ENCODE measurements at places on chromosomes 11 and 22.
A peak's percentile ranks its signal among the peaks of the same experiment; 100 is the strongest.

GRCh38 chr11:34732831-34733230 is 111.9 kb downstream of the EHF start:
- DNase-seq: no peak

GRCh38 chr11:123547180-123547579 is 107.2 kb downstream of the SCN3B start:
- DNase-seq: no peak

GRCh38 chr11:96960476-96960875 is 570.7 kb downstream of the JRKL start:
- no peak for DNase-seq

DNA sequence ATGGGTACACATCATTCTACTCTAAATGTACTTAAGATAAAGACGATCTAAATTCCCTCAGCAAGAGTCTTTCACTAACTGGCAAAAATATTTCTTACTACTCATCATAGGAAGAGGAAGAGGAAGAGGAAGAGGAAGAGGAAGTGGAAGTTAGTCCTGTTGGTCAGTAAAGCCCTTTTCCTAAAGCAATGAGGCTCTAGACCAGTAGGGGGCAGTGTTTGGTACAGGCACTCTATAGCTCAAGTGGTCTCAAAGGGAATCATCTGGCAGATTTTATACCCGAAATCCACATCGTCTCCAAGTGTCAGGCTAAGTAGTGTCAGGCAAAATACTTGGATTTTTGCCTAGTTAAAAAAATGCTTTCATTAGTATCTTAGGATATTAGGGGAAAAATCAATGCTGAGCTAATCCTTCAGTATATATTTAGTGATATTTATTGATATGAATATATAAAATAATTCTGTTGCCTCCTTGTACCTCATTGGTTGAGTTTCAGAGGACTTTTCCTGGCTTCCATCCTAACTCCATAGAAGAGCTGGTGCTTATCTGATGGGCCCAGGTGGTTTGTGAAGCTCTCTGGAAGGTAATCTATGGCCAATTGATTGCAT is 7.7 kb downstream of the BLID start:
- DNase-seq: peak; percentile 19

- DNase-seq: no peak
Measured at GRCh38 chr11:45900916-45901617, 6.0 kb downstream of the FREY1 start.

- DNase-seq: no peak
Measured at GRCh38 chr22:22588485-22589164, 29.6 kb upstream of the PRAME start.

GRCh38 chr11:111736181-111736590 is 30.0 kb downstream of the PPP2R1B start:
- no peak for DNase-seq

- no peak for DNase-seq
Measured at GRCh38 chr22:49455595-49455994, 372.1 kb downstream of the BRD1 start.

DNA sequence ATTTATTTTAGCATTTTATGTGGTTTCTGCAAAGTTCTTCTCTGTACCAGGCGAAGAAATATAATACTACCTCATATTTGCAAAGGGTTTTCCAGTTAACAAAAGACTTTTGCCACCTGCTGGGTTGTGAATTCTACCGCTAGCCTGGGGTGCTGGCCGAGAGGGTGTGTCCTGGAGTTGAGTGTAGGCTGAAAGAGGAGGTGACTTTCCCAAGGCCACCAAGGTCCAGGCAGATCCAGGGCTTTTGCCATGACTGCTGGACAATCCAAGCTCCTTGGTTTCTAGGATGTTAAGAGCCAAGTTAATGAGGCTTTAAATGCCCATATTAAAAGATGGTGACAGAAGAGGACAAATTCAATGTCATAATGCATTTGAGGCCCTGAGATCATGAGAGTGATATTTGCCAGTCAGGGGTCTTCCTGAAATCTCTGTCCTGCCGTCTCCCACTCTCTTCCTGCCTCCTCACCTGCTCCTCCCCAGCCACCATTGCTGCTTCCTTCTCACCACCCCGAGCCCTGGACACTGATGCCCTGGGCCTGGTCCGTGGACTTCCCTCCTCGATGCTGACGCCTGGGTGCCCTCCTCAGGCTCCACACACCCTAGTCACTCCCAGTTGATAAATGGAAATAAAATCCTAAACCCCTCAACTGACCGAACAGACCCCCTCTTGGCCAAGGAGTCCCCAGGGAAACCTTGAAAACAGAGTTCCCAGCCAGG is 825.6 kb downstream of the TBC1D22A start:
- no peak for DNase-seq

- no peak for DNase-seq
Measured at GRCh38 chr11:74470526-74470925, 3.2 kb upstream of the KCNE3 start.

DNA sequence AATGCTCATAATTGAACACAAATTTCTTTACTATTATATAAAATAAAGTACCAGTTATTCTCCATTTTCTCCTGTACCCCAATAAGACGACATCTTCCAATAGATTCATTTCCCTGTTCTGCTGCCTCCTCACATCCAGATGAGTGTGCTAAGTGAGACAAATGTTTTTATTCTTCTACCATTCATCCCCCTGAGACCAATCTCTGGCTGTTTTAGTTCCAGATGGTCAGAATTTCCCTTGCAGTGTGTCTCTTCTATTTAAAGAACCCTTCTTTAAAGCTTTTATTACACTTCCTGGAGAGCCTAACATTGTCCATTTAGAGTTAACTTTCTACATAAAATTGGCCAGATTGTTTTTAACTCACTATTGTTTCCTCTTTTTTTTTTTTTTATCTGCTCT is 41.2 kb upstream of the GLYATL1 start:
- DNase-seq: no peak

DNA sequence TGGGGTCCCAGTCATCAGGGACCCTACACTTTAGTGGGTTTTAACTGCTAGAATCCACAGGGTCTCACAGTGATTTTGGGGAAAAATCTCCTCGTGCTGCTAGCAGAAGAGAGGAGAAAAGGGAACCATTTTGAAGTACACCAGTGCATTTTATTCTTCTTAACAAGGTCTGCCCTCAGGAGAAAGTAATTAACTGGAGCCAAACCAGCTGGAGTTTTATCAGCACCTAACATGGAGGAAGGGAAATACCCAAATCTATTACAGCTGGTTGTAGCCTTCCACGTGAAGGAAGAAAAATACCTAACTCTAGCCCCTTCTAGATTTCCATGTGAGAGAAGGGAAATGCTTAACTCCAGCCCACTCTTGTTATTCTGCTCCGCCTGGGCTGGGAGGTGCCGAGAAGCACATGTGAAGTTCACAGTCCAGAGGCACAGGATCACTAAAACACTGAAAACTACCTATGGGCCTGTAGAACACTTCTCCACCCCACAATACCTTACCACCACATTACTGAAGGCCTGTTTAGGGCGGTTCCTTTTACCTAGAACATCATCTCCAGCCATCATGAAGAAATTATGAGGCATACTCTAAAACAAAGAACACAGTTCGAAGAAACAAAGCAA is 31.3 kb upstream of the TEAD1 start:
- no peak for DNase-seq

DNA sequence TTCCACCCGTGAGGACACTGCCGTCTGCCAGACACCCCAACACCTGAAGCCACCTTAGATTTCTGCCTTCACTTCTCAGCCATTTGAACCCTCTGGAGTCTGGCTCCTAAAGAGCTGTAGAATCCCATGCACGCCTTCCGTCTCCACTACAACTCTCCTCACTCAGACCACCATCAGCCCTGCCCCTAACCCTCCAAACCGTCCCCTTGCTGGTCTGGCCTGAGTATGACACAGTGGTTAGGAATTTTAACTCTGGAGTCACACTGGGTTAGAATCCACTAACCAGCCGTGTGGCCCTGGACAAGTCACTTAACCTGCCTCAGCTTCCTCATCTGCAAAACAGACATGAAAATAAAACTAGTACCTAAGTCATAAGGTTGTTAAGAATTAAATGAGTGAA is 3.0 kb downstream of the CNIH2 start:
- no peak for DNase-seq

GRCh38 chr11:2932850-2933251 is 3.6 kb upstream of the PHLDA2 start:
- DNase-seq: no peak

DNA sequence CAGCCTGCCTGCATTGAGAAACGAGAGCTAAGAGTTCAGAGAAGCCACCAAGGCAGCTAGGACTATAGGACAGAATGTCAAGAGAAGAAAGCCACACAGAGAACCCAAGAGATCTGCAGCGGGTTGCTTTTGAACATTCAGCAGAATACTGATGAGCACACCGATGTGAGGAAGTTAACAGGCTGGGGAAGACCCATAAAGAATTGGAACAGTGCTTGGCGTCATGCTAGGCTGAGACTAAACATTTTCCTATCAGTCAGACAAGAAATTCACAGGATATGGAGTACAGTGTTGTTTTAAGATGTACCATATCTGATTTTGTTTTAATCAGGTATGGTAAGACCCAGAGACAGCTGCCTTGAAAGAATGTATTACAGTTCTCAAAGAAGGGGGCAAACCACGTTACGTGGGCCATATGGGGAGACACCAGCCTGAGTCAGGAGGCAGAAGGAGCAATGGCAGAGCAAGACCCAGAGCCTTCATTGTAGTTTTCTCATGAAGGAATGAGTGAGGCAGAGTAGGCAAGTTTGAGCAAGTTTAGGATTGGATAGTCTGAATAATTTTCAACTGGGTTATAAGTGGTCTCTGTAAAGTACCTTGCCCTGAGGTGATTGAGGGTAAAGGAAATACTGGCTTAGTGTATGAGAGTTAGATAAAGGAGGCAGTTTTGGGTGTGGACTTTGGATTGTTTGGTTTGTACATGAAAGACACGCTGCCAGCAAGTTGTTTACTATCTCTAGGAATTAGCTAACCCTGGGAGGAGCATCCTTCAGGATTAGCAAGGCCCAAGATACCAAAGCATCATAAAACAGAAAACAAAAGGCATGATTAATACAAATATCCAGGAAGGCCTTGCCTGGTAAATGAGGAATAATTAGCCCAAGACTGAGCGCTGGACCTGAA is 14.3 kb downstream of the LRRC75B start:
- DNase-seq: no peak

GRCh38 chr22:44802956-44803355 is 50.6 kb downstream of the ARHGAP8 start:
- DNase-seq: no peak

DNA sequence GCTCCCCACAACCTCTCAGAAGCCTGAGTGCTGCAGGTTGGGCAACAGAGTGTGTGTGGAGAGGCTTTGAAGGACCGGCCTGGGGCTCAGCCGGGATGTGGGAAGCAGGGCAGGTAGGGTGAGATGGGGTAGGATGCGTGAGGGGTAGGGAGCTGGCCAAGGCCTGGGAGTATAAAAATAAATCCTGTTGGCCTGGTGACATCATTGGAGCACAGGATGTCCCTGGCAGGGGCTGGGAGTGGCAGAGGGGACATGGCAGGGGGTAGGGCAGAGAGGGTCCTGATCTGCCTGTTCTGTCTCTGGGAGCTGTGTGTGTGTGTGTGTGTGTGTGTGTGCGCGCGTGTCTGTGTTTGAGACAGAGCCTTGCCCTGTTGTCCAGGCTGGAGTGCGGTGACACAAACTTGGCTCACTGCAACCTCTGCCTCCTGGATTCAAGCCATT is 28.6 kb downstream of the TEF start:
- DNase-seq: no peak

- DNase-seq: no peak
Measured at GRCh38 chr11:73648121-73648520, 1.7 kb downstream of the PLEKHB1 start.

- DNase-seq: no peak
Measured at GRCh38 chr11:1567052-1567720, 4.9 kb downstream of the DUSP8 start.

DNA sequence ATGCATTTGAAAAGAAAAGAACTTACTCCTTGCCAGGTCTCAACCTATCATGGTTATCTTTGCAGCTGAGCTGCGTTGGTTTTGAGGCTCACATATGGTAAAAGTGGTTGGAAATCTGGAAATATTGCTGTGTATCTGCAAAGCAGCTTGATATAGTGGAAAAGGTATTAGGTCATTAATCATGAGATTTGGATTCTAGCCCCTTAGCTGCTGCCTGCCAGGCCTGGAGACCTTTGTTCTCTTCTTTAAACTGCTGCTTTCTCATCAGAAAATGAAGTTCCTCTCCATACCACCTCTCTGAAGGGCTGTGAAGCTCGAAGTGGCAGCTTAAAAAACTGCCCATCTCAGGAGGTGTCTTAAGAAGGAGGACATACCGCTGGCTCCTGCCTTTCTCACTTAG is 5.7 kb downstream of the PPARA start:
- no peak for DNase-seq

DNA sequence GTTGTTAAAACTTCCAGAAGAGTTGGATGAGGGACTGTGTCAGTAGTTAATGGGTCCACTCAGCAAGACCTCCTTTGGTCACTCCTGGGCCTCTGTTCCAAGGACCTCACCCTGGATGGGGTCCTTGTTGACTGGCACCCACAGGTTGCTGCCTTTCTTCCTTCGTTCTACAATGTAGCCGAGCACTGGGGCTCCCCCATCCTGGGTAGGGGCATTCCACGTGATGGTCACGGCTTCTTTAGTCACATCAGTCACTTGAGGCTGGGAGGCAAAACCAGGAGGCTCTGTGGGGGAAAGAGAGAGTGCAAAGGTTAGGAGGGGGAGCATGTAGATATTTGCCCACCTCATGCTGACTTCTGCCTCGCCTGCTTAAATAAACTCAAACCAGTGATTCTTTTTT is 12.0 kb downstream of the TMEM86A start:
- no peak for DNase-seq

DNA sequence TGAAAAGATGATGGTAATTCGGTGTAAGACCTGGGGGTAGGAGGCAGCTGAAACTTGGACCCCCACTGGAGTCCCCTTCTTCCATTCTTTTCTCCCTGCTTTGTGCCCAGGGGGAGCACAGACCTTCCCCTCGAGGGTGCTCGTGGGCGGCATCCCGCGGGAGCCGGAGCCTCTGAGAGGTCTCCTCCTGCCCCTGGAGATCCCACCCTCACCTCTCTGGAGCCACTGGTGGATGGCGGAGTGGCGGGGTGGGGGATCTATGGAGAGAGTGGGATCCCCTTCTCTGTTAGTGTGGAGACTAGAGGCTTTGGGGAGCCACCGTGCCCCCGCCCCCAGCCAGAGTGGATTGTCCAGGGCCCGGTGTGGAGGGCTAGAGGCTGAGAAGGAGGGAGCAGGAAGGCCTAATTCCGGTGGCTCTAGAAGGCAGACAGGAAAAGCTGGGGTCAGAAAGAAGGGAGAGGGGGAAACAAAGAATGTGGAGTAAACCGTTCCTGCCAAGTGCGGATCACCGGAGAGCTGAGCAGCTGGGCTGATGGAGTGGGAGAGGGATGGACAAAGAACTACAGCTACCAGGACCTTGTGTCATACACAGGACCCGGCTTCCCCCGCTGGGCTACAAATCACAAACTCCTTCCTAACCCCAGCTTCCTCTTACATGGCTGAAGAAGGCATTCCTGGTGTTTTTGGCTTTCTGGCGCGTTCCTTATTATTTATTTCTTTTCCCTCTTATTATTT is 41.9 kb downstream of the KCNJ1 start:
- no peak for DNase-seq

DNA sequence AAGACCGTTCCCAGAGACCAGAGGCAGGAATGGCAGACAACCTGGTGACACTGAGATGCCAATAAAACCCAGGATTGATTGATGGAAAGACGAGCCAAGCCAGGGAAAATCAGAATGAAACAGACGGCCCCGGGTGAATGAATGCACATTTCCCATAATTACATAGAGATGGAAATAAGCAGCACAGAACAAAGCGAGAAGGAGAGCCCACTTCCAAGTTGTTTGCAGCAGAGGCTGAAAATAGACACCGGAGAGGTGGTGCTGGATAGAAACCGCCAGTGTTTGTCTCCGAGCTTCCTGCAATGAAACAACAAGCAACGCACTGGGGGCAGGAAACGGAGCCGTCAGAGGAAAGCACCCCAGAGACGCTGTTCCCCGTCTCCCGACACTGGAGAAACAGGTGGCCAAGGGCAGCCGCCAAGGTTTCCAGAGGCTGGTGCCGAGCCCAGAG is 406.8 kb downstream of the SHANK2 start:
- no peak for DNase-seq
